Stimulated activated CD8-positive, alpha-beta memory T cell treated with anti-CD3 and anti-CD28 coated beads, Interleukin-7, amount 100 ng/mL, for 1 hour (primary cell): ENCODE measurements at places on chromosomes 1 and 21.

DNA sequence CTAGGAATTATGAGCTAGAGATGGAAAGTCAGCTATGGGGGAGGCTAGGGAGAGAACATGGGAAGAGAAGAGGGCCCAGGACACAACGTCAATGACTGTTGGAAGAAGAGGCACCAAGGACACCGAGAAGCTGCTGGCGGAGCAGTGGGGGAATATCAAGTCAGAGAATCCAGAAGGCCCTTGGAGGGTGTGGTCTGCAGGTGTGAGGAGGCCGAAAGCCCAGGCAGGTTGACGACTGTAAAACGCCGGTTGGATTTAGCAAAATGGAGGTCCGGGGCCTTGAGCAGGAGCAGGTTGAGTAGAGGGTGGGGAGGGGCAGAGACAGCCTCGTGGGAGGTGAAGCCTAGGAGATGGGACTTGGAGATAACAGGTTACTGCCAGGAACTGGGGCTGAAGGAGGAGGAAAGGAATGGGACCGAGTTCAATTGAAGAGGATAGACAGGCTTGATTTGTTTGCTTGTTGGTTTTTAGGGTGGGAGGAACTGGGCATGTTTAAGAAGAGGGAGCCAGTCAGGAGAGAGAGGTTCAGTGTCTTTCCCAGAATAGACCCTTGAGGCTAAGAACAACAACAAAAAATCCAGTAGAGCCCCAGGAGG is 35.1 kb downstream of the EDN2 start:
- no peak for DNase-seq

GRCh38 chr21:38315122-38315521 is 58.3 kb downstream of the KCNJ15 start:
- DNase-seq: no peak

DNA sequence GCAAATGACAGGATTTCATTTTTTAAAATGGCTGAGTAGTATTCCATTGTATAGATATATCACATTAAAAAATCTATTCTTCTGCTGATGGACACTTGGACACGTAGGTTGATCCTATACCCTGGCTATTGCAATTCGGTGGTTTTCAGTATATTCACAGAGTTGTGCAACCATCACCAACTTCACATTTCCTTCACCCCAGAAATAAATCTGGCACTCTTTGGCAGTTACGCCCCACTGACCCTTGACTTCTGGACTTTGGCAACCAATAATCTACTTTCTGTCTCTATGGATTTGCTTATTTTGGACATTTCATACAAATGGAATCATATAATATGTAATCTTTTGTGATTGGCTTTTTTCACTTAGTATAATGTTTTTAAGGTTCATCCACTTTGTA is 35.9 kb downstream of the MAP3K7CL start:
- DNase-seq: no peak

DNA sequence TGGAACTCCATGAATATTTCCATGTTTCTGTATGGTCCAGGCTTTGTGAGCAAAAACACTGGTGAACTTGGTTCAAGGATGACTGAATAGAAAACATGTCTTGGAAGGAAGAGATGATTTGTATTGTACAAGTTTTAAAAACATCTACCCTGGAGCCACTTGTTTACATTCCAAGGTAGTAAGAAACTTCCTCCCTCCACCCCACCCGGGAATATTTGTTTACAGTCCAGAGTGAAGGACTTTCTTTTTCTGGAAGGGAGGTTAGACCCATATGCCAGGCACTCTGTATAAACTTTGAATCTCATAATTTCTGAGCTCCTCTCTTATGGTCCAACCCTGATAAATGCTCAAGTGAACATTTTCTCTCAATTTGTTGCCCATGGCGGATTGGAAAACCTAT is 323.3 kb upstream of the LYPLAL1 start:
- DNase-seq: no peak

GRCh38 chr1:170765279-170765678 is 101.3 kb downstream of the PRRX1 start:
- no peak for DNase-seq

- DNase-seq: no peak
Observed at GRCh38 chr1:27605796-27606707, 2.1 kb upstream of the AHDC1 start.

- DNase-seq: no peak
Observed at GRCh38 chr21:41119901-41120300, 48.1 kb upstream of the BACE2 start.

GRCh38 chr1:231337472-231338269 is at the start of gene EXOC8:
TSS of gene EXOC8 (minus strand) at chr1:231337852. CDS start at chr1:231337745, 107 bp downstream.
- DNase-seq: peak; percentile 97

DNA sequence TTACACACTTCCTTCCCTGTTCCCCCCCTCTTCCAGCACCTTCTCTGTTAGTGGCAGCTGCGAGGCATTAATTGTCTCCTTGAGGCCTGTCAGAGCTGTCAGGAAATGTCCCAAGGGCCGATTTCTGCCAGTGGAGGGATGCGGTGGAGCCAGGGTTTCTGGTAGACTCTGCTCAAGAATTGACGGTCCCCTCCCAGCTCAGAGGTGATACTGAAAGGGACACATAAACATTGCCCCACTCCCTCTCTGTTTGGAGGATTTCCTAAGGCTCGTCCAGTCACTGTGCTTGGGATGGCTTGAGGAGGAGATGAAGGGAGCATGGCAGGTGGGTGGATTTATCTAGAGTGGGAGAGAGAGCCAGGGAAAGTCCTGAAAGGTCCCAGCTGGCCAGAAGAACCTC is 61.4 kb upstream of the CD34 start:
- no peak for DNase-seq

DNA sequence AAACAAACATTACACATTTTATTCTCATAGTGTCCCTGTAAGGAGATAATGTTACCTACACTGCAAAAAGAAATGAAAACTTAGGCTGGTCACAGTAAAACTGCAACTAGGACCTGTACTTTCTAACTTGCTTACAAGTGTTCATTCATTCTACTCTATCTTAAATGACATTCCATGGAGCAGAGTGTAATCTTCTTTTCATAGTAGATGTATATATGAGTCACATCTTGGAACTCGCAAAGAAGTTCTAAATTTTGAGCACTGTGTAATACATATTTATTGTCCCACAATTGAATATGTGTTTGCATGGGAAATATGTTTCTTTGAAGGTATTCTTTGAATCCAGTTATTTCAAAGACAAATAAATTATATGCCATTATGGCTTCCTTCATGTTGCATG is 1258.5 kb upstream of the ADGRL2 start:
- no peak for DNase-seq

- DNase-seq: no peak
Observed at GRCh38 chr1:192545896-192546521, 29.6 kb upstream of the RGS1 start.

- DNase-seq: no peak
Observed at GRCh38 chr1:199168888-199169585, 530.2 kb downstream of the PTPRC start.

DNA sequence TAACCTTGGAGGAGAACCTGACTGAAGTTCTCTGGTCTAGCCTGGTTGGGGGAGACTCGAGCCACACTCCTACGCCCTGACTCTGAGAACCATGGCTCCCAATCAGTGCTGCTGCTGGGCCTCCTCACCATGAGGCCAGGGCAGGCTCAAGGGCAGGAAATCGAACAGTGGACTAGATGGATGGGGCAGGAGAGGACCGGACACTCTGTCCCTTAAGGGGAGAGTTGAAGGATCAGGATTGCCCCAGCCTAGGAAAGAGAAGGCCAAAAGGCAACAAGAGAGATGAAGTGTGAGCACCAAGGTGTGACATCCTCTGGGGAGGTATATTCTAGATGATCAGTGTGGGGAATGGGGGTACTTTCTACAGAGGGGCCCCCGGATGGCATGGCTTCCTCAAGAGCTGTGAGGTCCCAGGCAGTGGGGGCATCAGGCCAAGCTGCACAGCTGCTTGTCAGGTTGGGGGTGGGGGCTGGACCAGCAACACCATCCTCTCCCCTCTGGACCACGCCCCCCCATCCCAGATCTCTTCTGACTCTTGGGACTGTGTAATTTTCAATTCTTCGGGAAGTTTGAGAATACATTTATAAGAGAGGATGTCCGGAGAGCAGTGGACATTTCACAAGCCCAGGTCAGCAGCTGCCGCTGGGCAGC is 34.0 kb downstream of the MX1 start:
- no peak for DNase-seq
